GM18507 (cell line): ENCODE measurements at places on chromosomes 6 and 20.

DNA sequence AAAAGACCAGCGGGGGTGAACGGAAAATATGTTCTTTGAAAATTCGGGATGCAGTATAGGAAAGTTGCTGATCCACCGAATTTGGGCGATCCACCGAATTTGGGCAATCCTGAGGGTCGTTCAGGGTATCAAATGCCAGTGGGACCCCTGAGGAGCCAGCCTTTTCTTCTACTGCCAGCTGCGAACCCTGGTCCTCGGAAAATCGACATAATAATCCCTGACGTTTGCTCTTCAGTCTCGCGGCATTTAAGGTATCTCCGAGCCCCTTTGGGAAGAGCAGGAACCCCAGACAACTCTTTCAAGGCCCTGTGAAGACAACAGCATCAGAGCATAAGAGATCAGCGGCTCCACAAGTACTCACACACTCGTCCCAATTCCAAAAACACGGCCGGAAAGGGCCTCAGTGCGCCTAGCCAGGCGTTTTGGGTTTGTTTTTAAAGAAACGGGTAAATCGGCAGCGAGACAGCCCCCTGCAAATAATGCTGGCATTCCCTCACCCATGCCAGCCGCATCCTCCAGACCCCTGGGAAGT, 1.0 kb downstream of the SIM1 start:
- no peak for DNase-seq

DNA sequence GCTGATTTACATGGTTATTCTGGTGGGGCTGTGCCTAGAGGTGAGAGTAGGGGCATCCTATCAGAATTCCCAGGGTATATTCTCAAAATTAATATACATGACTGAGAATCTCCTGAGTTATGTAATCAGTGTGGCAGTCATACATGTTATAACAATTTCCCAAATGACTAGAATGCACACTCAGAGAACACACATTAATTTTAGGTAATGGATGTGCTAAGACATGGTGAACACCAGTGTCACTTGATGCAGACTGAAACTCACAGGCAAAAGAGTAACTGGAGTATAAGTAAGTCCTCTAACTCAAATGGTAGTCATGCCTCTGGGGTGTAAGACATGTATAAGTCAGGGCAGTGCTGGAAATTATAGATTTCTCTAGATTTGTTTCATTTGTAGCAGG, 1198.4 kb upstream of the CITED2 start:
- DNase-seq, result no peak

GRCh38 chr6:41347378-41348050, 12.1 kb downstream of the NCR2 start:
- DNase-seq, result no peak

GRCh38 chr20:54611708-54612412, 136.5 kb downstream of the DOK5 start:
- DNase-seq, result no peak
